ENCODE measurements at places on chromosomes 7 and 10.

GRCh38 chr10:101267290-101267680 is 38.0 kb upstream of the LBX1 start:
- no peak for DNase-seq

- no peak for DNase-seq
These were observed 37.2 kb downstream of the ZNF33A start for GRCh38 chr10:38047666-38048065.

DNA sequence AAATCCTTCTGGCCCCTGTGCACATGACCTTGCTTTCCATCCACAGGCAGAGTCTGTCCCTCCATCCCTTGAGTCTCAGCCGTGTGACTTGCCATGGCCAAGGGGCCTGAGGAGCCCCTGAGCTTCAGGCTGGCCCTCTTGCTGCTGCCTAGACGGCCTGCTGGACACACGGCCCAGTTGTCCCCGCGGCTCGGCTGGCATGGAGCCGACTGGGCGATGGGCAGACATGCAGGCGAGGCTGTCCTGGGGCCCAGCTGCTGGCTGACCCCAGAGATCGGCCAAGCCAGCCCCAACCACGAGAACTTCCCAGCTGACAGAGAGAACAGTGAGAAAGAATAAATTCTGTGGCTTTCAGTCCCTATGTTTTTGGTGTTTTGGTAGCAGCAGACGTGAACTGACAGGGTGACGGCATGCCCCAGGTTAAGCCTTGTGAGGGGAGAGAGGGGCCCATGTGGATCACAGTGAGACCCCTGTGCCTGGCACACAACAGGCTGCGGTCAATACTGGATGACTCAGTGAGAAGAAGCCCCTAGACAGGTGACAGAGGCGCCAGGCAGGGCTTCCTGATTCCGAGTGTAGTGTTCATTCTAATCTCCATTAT is 11.7 kb downstream of the PRKAG2 start:
- no peak for DNase-seq

DNA sequence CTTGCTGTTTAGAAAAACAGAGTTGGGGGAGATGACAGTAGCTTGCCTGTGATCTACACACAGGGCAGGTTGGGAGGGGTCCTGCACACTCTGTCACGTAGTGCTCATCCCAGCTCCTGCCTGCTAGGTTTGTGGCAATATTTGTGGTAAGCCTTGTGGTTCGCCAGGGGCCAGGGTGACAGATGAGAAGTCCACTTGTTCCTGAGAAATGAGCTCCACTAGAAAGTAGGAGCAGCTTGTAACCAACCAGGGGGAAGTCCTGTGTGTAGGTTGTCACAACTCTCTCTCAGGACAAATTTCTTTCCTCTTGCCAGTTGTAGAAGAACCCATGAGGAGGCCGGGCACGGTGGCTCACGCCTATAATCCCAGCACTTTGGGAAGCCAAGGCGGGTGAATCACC is 147.0 kb downstream of the TCF7L2 start:
- no peak for DNase-seq

GRCh38 chr7:86968618-86969017 is 90.8 kb downstream of the ELAPOR2 start:
- no peak for DNase-seq

DNA sequence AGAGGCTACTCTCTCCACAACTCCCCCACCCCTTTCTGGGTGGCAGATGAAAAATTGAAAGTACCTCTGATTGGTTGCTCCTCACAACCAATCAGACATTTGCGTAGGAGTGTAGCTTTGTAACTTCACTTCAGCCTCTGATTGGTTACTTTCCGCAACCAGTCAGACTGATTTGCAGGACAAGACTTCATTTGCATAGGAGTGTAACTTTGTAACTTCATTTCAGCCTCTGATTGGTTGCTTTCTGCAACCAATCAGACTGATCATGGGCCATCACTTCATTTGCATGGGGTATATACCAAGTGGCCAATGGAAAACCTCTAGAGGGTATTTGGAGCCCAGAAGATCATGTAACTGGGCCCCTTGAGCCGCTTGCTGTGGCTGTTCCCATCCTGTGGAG is 25.6 kb downstream of the CDNF start:
- peak; percentile 7 for DNase-seq

GRCh38 chr10:78042752-78043104 is 9.1 kb downstream of the RPS24 start:
- DNase-seq: no peak

- DNase-seq: no peak
These were observed 99.9 kb downstream of the OAT start for GRCh38 chr10:124318811-124319210.

GRCh38 chr7:151481650-151482505 is 37.8 kb downstream of the RHEB start:
- no peak for DNase-seq

DNA sequence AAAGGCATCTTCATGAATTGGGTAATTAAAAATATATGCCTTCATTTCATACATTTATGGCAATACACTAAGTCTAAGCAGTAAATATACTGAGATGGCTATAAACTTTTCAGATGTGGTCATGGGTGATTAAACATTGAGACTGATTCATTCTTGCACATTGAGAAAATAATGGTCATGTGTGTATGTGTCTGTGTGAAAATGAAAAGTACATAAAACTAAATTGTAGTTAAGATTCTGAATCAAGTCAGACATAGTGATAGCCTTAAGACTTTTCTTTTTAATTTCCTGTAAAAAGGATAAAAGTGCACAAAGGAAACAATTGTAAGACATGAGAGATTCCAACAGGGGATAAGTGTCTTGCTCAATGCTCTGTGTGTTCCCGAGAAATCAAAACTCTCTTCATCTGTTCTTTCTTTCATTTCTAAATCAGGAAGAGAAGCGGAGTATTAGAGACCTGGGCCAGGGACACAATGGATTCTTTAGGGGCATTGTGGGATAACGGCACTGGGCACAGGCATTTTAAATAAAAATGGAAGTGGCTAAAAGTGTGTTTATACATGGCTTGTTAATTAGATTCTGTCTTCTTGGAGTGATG is 69.8 kb upstream of the AGR3 start:
- DNase-seq: no peak

All from CD4-positive, alpha-beta T cell (primary cell).